Testis (tissue), 5 donors: ENCODE measurements at places on chromosomes 1 and 21. TPM values are rescaled to one million over a fixed set of nuclear protein-coding genes. Genes with fewer than 3 reads are reported as not detected.

DNA sequence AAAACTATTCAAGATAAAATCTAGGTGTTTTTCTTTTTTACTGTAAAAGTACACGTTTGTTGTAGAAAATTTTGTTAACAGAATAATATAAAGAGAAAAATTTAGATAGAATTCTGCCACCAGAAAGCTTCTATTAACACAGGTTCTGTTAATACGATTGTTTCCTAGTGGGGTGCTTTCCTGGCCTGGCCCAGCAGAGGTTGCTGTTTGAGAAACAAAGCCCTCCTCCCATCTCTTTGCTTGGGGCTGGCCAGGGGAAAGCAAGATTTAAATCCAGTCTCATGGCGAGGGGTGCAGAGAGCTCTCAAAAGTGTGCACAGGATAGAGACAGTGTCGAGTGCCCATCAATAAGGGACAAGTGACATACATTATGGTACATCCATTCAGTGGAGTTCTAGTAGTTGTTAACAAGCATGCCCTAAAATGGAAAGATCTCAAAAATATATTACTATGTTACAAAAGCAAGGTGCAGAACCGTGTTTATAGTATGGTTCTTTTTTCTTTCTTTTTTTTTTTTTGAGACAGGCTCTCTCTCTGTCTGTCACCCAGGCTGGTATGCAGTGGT lies 14.6 kb upstream of the ACBD3 start:
- no peak for DNase-seq

DNA sequence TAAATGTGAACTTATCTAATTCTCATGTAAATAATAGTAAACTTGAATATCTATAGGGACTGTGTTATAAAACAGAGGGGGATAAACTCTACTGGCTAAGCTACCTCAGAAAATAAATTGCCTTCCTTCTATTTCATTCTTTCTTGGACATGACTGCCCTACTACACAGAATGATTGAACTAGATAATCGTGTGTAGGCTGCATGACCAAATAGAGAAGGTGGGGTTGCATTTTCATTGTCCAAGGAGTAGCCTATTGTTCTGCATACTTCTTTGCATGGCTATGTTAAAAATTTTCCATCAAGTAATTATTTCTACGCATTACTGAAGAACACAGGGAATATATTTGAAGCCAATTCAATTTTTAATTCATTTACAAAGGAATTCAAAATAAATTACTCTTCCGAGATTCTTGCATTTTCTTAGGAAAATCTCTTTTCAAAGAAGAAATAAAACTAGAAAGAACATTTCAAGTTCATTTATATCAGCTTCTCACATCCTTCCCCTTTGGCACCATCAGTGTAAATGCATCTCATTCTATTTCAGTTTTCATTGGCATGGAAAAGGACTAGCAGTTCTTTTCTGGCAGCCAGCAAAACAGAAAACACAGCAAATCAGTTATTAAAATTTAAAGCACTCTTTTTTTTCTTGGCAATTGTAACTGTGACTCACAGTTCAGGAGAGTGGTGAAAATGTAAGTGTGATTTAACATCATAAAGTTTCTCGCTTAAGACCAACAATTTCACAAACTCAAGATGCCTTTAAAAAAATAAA lies 714.7 kb downstream of the NCAM2 start:
- no peak for DNase-seq

GRCh38 chr1:47510282-47510811 lies 72.5 kb downstream of the FOXD2 start:
- no peak for DNase-seq

GRCh38 chr1:5793516-5793915 lies 198.7 kb downstream of the NPHP4 start:
- DNase-seq: no peak

- no peak for DNase-seq
These were observed 206.1 kb upstream of the GALNT2 start for GRCh38 chr1:229860926-229861325.

- DNase-seq: no peak
These were observed at the start of gene CFHR5 for GRCh38 chr1:196977278-196977677. Gene CFHR5 (plus strand): TSS chr1:196977556. CDS start chr1:196977665, 109 bp downstream.

- DNase-seq: no peak
These were observed 417.7 kb upstream of the KAZN start for GRCh38 chr1:14180738-14181137.

DNA sequence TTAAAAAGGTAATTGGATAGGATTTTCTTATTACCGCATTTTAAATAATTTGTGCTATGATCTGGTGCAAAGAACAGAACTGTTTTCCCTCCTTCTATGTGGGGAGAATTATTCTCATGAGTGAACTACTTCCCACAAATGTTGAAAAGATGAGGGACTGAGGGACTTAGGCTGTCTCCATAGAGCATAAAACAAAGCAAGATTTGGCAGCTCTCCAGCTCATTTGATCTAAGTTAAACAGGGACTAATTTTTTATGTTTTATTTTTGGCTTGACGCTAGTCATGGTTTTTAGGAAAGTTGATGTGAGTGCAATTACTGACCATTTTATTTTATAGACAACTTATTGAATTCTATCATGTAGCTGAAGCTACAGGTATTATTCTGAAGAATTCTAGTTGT lies 362.3 kb downstream of the HLX start:
- DNase-seq: no peak

GRCh38 chr1:211309617-211310016 lies 17.0 kb upstream of the TRAF5 start:
- DNase-seq: no peak

GRCh38 chr21:35070436-35070835 lies 21.3 kb upstream of the RUNX1 start:
- no peak for DNase-seq

GRCh38 chr1:203100516-203100869 lies 14.7 kb upstream of the MYOG start:
- DNase-seq: no peak

DNA sequence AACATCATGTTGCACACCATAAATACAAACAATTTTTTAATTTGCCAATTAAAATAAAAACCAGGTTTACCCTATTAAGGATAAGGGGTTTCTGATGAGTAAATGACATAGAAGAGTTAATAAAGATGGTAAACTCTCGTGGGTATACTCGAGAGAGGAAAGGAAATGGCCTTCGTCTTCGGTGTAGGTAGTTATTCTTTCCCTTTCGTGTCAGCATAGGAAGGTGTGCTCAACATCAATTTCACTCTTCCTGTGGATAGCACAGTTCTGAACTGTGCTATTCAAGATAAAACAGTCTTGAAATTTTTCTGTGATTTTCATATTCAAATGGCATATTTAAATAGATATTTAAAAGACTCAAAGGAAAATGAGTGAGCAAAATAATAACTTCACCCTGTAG lies 98.2 kb downstream of the RGL1 start:
- no peak for DNase-seq

TMEM69 gene
- polyA plus RNA-seq: 29.5 TPM

CACNA1E gene
- 2.4 TPM for polyA plus RNA-seq

MEX3A gene
- 0.87 TPM for polyA plus RNA-seq

NR1I3 gene
- polyA plus RNA-seq: 0.57 TPM

HSD3B1 gene
- not detected for polyA plus RNA-seq

KCNN3 gene
- 0.78 TPM for polyA plus RNA-seq

NOS1AP gene
- 2.1 TPM for polyA plus RNA-seq

USP25 gene
- polyA plus RNA-seq: 69.9 TPM

LCK gene
- polyA plus RNA-seq: 4.3 TPM

LCE6A gene
- not detected for polyA plus RNA-seq

CDKN2C gene
- 8.8 TPM for polyA plus RNA-seq

C1orf185 gene
- 32.8 TPM for polyA plus RNA-seq
